Myocyte (in vitro differentiated cells): ENCODE measurements at places on chromosomes 13 and 19. TPM values are rescaled to one million over a fixed set of nuclear protein-coding genes. Genes with fewer than 3 reads are reported as not detected.

The LILRA1 gene
- total RNA-seq: not detected in 2 replicates

The CGB8 gene
- total RNA-seq: not detected in 2 replicates

The GAS6 gene
- 169 and 172 TPM in 2 replicates for total RNA-seq

The PCDH17 gene
- not detected in 2 replicates for total RNA-seq

The VAV1 gene
- not detected in 2 replicates for total RNA-seq

The ZNF737 gene
- 9.2 and 13.6 TPM in 2 replicates for total RNA-seq

The GRIN3B gene
- total RNA-seq: 0.05 and 0.16 TPM in 2 replicates

The UNC13A gene
- total RNA-seq: 0.03 and 0.05 TPM in 2 replicates

The RGS9BP gene
- 1.2 and 1.7 TPM in 2 replicates for total RNA-seq

The ZNF99 gene
- total RNA-seq: not detected in 2 replicates

The MZF1 gene
- 20.4 and 22.3 TPM in 2 replicates for total RNA-seq

The SERP2 gene
- 1.9 and 2.0 TPM in 2 replicates for total RNA-seq

The CNFN gene
- not detected in 2 replicates for total RNA-seq

The PLA2G4C gene
- 109 and 161 TPM in 2 replicates for total RNA-seq

The FGF21 gene
- not detected in 2 replicates for total RNA-seq

DNA sequence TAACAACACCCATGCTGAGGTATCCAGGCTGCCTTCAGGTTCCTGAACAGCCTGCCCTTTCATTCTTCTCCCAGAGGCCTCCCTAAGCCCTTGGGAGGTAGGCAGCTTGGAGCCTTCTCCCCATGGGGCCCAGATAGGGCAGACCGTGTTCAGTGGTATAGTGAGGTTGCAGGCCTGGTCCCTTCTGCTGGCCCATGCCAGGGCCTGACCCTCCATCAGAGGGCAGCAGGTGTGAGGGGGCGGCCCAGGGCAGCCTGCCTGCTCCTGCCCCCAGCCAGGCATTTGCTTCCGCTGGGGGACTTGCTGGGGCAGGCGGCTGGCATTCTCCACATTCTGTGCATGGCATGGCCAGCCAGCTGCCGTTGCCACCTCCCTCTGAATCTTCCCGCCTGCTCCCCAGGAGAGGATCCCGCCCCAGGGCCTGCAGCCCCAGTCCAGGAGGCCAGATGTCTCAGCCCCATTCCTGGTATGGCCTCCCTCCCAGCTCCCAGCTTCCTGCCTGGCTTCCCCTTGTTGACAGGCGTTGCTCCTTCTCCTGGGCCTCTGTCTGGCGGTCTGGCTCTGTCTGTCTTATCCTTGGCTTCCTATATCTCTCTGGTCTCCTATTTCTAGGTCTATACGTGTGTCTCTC, 8.9 kb downstream of the CIC start:
- DNase-seq: peak; percentile 92

GRCh38 chr19:31342926-31343325, 6.3 kb downstream of the TSHZ3 start:
- peak; percentile 26 for DNase-seq

DNA sequence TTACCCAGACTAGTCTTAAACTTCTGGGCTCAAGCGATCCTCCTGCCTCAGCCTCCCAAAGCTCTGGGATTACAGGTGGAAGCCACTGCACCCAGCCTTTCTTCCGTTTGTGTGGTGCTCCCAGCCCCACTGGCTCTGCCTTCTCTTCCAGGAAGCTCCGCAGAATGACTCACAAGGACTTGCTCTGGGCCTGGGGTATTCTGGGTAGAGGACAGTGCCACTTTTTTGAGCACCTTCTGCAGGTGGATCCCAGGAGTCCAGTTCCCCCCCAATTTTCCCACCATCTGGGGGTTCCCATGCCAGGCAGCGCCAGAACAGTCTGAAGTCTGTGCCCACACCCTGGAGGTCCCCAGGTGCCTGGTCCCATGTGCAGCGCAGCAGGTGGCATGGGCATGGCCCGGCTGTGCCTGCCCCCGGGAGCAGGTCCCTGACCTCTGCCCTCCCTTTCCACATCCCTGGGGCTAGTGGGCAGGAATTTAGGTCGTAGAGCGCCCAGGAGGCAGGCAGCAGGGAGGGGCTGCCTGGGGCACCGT, 1.6 kb downstream of the REEP6 start:
- DNase-seq: no peak

- no peak for DNase-seq
These were observed 3.8 kb upstream of the KLK2 start for GRCh38 chr19:50869479-50869878.

GRCh38 chr19:45824041-45824471, 8.9 kb upstream of the RSPH6A start:
- DNase-seq: peak; percentile 58

DNA sequence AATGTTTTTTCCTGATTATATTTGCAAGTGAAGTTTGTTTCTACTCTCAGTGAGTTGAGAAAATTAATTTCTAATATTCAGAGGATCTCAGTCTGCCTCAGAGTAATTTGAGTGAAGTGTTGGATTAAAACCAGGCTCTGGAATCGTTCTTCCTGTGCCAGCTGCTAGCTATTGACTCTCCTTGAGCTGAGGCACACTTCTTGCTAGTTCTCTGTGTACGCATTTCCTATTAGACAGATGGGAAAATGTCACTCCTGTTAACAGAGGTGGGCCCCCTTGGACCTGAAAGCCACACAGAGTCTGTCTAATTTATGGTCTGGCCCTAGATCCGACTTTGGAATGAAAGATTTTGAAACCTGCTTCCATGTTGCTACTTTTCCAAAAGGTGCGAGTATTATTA, 107.6 kb upstream of the RNF113B start:
- DNase-seq: no peak

GRCh38 chr13:72694314-72694713, 33.1 kb downstream of the MZT1 start:
- DNase-seq: no peak

GRCh38 chr19:58450856-58451357, 515 bp upstream of the ZNF324B start:
- no peak for DNase-seq

- no peak for DNase-seq
These were observed 19.9 kb upstream of the ZNF208 start for GRCh38 chr19:22030680-22031079.

GRCh38 chr19:12722566-12723380, 959 bp downstream of the TNPO2 start:
- peak; percentile 100 for DNase-seq

GRCh38 chr13:23020246-23020843, 160.4 kb upstream of the SGCG start:
- peak; percentile 67 for DNase-seq

DNA sequence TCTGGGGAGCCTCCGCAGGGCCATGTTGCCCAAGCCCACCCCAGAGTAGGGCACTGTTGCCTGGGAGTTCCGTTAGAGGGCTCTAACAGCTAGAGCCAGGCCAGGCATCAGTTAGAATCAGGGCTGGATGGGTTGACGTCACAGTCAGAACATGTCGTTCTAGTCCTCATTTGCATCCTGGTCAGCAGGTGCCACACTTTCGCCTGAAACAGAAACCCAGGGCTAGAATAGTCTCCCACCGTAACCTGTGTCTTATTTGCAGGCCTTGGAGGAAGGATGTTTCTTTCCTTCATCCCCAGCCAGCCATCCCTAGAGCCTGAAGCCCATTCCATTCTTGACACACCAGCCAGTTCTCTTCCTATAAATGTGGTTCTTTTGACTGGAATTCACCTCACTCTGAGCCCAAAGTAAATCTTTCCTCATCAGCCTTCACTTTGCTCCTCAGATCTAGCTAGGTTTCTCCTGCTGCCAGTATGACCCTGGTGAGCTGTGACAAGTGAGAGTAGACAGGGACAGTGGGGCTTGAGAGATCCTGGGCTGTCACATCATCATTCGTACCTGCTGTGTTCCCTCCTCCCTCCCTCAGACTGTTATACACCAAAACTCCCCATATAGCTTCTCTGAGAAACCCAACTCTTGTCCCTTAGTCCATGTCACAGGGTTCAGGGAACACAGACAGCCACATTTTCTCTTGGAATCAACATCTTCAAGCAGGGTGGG, 12.2 kb upstream of the CCDC97 start:
- DNase-seq: peak; percentile 35

DNA sequence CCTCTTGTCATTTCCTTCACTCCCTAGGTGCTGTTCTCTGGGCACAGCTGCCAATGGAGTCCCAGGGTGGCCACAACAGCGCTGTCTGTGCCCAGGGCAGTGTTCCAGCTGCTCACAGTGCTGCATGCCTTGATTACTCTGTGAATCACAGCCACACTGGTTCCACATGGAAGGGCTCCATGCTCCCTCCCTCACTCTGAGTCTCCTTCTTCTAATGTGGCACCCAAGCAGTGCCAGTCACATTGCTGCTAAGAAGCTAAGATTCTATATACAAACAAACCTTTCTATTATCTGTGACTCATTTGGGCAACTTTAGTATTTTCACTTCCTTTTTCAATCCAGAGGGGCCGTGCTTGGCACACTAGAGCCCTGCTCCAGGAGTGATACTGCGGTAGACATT, 248.7 kb downstream of the TDRD3 start:
- no peak for DNase-seq

DNA sequence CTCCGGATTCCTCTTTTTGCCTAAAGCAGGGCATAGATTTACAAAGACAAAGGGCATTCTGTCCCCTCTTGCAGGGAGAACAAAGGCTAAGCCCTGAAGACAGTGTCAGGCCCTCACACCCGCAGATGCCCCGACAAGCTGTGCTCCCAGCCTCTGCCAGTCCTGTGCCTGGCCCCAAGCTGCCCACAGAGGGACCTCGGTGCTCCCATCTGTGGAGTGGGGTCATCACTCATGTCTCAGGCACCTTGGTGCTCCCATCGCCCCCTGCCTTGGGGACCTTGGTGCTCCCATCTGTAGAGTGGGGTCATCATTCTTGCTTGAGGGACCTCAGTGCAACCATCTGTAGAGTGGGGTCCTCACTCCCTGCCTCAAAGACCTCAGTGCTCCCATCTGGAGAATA, 24.3 kb downstream of the C13orf46 start:
- no peak for DNase-seq

- no peak for DNase-seq
These were observed 1.8 kb downstream of the INSR start for GRCh38 chr19:7292352-7292949.

- no peak for DNase-seq
These were observed 182.4 kb upstream of the UFM1 start for GRCh38 chr13:38167164-38167822.

GRCh38 chr13:80121038-80121437, 219.9 kb downstream of the SPRY2 start:
- no peak for DNase-seq

GRCh38 chr13:29484796-29485195, 110.7 kb downstream of the SLC7A1 start:
- DNase-seq: no peak

DNA sequence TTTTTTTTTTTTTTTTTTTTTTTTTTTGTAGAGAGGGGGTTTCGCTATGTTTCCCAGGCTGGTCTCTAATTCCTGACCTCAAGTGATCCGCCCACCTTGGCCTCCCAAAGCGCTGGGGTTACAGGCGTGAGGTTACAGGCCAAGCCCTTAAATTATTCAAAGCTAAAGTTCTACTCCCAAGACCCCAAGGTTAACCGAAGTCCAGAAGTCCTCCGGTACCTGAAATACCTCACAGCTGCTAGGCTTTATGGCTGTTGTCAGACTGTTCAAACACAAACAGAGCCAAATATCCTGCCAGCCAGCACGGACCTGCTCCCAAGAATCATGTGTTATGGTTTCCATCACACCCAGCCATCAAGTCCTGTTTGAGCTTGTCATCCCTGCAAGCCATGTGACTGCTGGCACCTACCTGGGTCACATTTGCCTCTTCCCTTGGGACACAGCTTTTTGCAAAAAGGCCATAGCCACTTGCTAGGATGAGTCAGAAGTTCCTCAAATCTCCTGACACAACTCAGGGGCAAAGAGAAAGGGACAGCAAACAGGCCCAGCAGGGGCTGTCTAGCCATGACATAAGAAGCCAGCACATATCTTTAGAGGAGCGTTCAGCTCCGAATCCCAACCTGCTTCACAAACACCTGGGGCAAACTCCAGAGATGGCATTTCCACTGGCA, 129.9 kb downstream of the FOXO1 start:
- DNase-seq: no peak

DNA sequence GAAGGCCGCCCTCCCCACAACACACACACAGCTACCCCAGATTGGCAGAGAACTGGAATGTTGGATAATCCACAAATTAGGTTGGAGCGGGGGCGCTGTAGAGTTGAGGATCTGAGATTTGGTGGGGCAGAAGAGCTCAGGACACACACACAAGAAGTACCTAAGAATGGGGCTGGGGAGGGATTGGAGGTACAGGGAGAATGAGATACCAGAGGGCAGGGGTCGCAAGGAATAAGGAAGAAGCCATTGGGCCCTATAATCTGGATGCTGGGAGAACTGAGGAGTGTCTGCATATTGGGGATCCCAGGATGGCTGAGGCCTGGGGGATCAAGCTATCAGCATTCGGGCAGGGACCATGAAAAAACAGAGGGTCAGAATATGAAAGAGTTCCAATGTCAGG, 11.5 kb downstream of the SYT3 start:
- no peak for DNase-seq

DNA sequence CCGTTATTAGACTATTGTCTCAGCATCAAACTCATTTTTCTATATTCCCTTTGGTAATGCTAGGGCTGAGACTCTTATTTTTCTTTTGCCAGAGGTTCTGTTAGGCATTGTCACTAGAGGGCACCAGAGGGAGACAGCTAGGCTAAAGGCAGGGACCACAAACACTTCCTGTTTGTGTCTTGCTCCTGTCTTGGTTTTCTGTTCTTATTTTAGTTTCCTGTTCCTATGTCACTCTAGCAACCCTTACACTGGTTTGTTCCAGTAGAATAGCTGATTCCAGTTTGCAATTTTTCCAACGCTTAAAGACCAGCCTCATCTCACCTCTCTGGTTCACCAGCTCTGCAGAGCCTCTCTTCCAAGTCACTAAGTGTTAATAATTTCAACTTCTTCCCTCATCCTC, 772.0 kb downstream of the DIAPH3 start:
- DNase-seq: peak; percentile 85

DNA sequence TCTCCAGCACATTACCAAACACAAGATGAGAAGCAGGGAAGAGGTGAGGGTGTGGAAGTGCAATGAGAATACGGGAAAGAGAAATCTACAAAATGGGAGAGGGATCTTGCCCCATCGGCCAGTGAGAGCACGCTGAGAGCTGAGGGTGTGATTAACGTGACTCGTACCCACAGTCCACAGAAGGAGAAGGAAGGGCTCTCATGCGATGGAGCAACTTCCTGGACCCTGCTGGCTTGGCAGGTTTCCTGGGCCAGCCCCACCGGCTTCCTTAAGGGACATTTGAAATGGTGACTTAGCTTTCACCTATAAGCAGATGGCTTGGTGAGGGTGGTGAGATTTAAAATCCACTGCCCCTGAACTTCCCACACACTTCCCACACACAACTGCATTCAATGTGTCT, 740.1 kb downstream of the UQCRFS1 start:
- DNase-seq: no peak

GRCh38 chr19:47794526-47794925, 9.8 kb downstream of the TPRX1 start:
- DNase-seq: no peak

DNA sequence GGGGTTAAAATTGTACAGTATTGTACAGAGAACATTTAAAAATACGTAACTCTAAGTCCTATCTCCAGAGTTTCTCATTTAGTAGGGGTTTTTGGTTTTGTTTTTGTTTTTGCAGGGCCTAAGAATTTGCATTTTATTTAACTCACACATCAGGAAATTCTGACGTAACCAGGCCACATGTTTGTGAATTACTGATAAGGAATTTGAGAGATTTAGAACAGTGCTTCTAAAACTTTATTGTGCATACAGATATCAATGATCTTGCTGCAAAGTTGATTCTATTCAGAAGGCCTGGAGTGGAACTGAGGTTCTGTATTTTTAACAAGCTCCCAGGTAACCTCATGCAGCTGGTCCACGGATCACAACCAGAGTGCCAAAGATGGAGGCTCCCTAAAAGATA, 49.3 kb downstream of the LIG4 start:
- no peak for DNase-seq

GRCh38 chr13:105058517-105058916, 1476.9 kb downstream of the EFNB2 start:
- DNase-seq: no peak
